ENCODE measurements at places on chromosomes 5 and 9.

DNA sequence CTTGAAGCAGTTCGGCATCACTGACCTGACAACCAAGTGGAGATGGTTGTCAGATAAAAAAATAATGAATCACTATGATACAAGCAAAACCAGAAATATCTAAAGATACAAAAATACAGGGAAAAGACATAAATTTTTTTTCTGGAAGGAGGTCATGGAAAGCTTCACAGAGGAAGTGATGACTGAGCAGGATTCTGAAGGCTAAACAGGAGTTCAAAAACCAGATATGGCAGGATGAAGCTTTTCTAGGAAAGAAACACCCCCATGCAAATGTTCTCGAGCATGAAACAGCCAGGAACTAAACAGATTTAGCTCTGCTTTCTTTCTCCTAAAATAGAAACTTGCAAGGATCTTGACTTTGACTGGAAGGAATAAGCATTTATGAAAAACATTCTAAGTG is 60.7 kb upstream of the IFNE start:
- DNase-seq: no peak

- DNase-seq: no peak
Observed at GRCh38 chr5:60945813-60946187, 795 bp downstream of the NDUFAF2 start.

DNA sequence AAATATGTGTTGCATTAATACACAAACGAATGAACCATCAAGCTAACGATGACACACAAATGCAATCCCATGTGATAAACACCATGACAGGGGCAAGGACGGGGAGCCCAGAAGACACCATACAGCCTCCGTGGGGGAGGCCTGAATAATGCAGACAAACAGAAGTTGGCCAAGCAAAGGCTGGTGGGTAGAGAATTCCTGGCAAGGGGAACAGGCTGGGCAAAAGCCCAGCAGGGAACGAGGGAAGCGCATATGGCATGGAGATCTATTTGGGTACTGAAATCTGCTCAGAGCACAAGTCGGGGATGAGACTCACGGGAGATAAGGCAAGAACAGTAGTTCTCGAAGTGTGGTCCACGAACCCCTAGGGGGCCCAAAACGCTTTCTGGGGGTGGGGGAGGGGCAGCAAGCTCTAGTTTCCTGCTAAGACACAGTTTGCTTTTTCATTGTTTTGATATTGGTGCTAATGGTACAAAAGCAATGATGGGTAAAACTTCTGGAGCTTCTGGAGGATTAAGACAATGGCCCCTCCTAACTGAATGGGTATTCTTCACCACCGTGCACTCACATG is 42.9 kb upstream of the FBXW11 start:
- DNase-seq: no peak

- no peak for DNase-seq
Observed at GRCh38 chr5:14173377-14174229, 30.5 kb downstream of the TRIO start.

DNA sequence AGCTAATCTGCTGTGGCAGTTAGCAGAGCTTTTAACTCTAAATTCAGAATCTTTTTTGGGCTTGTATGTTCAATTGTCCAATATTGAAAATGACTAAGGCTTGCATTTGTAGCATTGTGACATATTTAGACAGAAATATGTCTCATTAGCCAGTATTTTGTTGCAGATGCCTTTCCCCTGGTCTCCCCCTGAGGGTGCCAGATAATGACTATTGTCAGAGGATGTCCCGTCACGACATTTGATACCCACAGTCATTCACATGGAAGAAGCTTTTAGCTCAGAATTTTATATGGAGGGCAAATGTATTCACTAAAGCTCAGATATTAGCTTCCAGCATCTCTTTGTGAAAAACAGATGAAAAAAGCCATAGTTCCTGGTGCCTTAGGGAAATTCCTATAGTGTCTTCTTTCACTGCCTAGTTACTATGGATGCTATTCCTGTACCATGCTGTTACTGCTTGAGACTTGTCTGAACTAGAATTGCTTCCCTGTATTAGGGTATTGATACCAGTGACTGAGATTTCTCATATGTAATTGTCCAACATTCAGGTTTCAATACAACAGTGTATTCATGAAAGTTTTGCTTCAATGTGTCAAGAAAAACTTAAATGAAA is 96.2 kb downstream of the CCDC192 start:
- no peak for DNase-seq

DNA sequence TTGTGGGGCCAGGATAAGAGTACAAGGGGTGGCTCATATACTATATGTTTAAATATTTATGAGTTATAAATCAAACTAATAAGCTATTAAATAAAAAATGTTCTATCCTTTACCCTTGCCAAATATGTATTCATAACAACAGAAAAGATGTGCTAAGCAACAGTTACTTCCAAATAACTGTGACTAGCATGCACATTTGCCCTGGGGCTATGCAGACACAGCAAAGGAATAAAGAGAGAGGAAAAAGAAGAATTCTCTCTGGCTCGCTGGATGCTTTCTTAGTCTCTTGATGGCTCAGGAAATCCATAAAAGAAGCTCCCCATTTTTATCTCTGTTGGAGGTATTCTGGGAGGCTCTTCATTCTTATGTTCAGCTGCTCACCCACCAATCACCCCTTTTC is 182.4 kb upstream of the ATP10B start:
- no peak for DNase-seq

DNA sequence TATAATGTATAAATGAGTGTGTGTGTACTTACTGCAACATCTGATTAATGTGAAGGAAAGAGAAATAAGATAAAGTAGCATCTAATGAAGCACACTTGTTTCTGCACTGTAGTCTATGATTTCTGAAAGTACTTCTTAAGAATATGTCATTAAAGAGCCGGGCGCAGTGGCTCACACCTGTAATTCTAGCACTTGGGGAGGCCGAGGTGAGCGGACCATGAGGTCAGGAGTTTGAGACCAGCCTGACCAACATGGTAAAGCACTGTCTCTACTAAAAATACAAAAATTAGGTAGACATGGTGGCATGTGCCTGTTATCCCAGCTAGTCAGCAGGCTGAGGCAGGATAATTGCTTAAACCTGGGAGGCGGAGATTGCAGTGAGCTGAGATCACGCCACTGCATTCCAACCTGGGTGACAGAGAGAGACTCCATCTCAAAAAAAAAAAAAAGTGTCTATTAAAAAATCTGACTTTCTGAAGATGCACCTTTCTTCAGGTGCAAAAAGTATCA is 556.9 kb downstream of the PTPRD start:
- DNase-seq: no peak

DNA sequence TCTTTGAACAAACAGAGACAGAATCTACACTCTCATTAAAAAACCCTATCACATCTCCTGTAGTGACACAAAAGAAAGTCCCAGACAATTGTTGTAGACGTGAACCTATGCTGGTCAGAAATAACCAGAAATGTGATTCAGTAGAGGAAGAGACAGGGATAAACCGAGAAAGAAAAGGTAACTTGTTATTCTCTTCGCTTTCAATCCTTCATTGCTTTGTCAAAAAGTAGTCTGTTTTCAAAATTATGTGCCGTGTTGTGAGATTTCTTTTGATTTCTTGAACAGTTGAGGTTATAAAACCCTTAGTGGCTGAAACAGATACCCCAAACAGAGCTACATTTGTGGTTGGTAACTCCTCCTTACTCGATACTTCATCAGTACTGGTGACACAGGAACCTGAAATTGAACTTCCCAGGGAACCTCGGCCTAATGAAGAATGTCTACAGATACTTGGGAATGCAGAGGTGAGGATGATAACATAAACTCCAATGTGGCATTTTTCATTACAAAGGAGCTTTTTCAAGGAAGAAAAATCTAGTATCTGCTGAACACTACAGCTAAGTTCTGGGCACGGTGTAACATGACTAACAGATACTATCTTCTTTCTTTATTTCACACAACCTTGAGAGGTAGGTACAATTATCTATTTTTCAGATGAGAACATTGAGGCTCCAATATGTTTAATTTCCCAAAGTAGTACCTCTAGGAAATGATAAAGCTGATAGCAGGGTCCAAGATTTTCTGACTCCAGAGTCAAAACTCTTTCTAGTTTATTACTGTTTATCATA is 14.3 kb downstream of the HMGCR start:
- DNase-seq: no peak

- no peak for DNase-seq
Observed at GRCh38 chr5:124812771-124813358, 66.4 kb upstream of the ZNF608 start.

DNA sequence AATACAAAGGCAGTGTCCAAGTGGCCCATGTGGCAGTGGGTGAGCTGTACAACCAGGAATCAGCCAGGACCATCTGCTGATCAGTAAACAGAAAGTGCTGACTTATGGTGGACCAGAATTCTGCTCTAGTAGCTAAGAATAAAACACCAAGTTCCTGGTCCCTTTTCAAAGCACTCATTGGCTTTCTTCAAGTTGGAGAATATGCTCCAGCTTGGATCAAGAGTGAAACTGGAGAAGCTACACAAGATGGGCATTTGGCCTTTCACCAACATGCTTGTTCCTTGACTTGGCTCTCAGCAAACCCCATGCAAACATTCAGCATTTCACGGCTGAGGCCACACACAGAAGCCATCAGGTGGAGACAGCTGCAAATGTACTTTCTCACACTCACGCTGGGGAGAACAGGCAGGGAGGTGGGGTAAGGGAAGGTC is 32.1 kb downstream of the MARCHF3 start:
- DNase-seq: no peak

DNA sequence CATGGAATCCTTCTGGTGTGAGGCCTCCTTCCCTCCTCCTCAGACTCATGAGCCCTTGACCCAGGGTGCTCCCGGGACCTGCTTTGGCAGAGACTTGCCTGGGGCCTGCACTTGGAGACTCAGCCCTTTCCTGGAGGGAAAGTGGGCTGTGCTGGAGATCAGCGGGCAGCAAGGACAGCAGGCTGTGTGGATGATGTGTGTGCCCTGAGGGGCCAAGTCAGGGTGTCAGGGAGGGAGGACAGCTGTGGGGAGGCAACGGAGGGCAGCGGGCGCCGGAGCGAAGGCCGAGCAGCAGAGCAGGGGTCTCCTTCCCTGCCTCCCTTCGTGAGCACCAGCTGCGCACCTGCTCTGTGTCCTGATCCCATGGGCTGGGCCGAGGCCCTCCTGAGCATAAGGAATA is 6.1 kb upstream of the CSF2 start:
- DNase-seq: no peak

GRCh38 chr5:180633283-180634177 is 15.9 kb downstream of the FLT4 start:
- DNase-seq: no peak

DNA sequence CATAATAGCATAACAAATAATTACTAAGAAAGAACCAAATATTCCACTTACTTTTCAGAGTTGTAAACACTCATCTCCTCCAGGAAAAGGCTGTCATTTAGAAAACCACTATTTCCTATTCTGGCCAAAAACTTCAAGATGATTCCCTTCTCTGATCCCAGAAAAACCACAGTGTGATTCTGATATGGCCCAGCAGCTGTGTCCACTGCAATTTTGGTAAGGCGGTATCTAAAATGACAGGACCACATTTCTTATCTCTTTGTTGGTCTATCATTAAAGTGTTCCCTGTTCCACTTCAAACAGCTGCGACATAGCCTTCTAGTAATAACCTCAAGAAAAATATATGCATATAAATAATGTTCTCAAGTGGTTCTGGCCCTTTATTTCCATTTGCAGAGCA is 96.1 kb downstream of the SEMA6A start:
- DNase-seq: no peak

- peak; percentile 92 for DNase-seq
Observed at GRCh38 chr9:89522261-89522958, 24.5 kb upstream of the SEMA4D start.

- no peak for DNase-seq
Observed at GRCh38 chr5:159441441-159441840, 111.2 kb upstream of the IL12B start.
